ENCODE measurements at places on chromosomes 16 and 17.
A peak's percentile ranks its signal among the peaks of the same experiment; 100 is the strongest.

GRCh38 chr17:1124896-1125787, 54.6 kb downstream of the ABR start:
- DNase-seq, result no peak

DNA sequence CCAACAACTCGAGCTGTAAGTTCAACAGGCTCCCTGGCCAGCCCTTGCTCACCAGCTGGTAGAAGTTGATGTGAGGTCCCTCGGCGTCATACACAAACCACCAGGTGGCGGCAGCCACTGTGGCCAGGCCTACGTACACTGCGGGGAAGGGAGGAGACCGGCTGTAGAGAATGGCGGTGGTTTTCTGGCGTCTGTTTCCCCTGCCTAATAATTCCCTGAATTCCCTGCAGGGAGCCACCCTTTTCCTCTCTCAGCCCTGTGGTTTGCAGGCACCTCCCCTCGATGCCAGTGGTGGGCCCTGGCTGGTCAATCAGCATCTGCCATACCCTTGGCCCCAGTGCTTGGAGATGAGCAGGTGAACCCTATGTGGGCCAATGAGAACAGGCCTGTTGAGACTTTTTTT, 18.9 kb upstream of the P2RX1 start:
- DNase-seq, result peak; percentile 57

GRCh38 chr17:73639932-73640331, 4.3 kb downstream of the SDK2 start:
- no peak for DNase-seq

DNA sequence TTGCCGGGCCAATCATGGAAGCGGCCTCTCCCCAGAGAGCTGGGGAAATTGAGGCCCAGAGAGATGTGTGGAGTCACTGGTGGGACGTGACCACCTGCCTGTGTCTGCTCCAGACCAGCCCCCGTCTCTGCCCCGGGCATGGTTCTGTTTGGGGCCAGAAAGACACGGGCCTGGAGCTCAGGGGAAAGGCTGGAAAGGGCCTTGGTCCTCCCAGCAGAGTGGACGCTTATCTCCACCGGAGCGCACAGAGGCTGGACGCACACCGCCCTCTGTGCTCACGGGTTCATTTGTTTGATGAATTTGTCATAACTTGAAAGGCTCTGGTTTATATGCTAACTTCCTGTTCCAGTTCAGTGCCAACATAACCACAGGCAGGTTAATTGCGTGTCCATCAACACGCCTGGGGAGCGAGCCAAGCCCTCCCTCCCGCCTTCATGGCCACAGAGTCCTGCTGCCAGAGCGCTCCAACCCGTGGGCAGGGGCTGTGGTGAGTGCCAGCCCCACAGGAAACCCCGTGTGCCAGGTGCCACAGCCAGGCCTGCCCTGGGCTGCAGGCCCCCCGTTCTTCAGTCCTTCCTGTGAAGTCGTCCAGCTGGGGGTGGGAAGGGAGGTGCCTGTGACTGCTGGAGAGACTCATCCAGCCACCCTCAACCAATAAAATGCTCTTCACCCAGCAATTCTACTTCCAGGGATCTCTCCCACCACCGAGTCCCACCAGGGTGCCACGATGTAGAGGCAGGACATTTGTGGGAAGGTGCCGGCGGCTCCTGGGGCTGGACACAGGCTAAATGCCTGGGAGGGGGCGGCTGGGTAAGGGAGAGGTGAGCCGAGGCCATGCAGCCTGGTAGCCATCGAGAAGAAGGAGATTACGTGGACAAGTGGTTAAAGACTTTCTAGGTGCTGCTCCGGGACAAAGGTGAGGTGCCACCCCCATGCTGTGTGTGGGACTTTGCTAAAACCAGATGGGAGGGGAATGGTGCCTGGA, 29.4 kb upstream of the BAHCC1 start:
- peak; percentile 59 for DNase-seq

- DNase-seq, result no peak
Observed at GRCh38 chr16:86962913-86963312, 354.3 kb downstream of the C16orf95 start.

Data from ACHN (cell line).